ENCODE measurements at places on chromosomes 12 and 14.

DNA sequence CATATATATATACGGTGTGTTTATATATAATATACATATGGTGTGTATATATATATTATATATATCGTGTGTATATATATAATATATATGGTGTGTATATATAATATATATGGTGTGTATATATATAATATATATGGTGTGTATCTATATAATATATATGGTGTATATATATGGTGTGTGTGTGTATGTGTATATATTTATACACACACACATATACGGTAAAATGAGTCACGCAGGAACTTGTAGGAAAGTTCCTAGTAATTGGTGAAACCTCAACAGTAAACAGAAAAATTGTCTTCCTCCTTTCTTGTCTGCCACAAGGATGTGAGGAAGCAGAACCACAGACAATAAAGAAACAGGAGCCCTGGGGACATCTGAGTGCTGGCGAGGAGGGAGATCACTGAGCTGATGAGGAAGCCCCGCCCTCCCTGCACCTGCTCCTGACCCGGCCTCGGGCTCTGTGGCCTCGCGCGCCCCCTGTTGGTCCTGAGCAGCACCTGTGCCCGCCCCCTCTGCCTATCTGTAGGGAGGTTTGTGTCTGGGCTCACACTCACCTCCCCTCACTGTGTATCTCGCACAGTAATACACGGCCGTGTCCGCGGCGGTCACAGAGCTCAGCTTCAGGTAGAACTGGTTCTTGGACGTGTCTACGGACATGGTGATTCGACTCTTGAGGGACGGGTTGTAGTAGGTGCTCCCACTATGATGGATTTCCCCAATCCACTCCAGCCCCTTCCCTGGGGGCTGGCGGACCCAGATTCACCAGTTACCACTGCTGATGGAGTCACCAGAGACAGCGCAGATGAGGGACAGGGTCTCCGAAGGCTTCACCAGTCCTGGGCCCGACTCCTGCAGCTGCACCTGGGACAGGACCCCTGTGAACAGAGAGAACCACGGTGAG is 1079.4 kb downstream of the TMEM121 start:
- no peak for DNase-seq

GRCh38 chr14:74301594-74302151 is 1.1 kb downstream of the ABCD4 start:
- DNase-seq, result no peak

DNA sequence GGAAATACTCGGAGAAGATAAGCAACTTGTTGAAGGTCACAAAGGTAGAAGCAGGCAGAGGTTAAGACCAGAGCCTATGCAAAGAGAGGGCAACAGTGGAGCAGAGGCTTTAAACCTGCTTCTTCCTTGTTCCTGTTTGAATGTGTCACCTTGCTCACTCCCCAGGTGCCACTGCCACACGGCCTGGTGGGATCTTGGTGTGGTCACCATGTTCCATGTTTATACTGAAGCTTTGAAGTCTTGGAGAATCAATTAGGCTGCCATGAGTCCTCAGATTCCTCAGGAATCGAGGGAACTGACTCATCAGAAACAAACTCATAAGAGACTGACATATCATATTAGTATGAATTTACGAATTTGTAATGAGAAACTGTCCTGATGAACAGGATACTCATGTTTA is 46.8 kb downstream of the IQSEC3 start:
- DNase-seq, result no peak

DNA sequence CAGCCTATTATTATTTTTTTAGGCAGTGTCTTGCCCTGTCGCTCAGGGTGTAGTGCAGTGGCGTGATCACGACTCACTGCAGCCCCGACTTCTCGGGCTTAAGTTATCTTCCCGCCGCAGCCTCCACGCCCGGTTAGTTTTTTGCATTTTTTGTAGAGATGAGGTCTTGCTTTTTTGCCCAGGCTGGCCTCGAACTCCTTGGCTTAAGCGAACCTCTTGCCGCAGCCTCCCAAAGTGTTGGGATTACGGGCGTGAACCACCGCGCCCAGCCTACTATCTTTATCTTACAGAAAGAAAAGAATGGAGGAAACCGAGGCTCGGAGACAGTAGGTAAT is 507 bp upstream of the PTPN11 start:
- no peak for DNase-seq

DNA sequence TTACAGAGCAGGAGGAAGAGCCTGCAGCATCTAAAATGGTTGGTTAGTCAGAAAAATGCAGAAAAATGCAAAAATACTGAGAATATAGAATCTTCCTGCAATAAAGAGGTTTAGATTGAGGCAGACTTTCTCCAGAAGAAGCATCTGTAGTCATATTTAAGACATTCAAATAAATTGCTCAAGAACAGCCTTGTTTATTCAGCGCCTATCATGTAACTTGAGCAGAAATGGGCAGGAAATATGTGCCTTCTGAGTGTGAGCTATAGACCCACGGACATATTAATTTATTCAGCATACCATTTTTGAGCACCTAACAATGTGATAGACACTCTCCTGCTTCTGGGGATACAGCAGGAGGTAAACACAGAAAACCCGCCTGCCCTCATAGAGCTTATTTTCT is 102.0 kb upstream of the HIF1A start:
- DNase-seq, result peak; percentile 83
